Stimulated activated CD8-positive, alpha-beta memory T cell treated with anti-CD3 and anti-CD28 coated beads, Interleukin-4, amount 100 ng/mL, for 4 hours (primary cell): ENCODE measurements at places on chromosomes 2 and 18.

DNA sequence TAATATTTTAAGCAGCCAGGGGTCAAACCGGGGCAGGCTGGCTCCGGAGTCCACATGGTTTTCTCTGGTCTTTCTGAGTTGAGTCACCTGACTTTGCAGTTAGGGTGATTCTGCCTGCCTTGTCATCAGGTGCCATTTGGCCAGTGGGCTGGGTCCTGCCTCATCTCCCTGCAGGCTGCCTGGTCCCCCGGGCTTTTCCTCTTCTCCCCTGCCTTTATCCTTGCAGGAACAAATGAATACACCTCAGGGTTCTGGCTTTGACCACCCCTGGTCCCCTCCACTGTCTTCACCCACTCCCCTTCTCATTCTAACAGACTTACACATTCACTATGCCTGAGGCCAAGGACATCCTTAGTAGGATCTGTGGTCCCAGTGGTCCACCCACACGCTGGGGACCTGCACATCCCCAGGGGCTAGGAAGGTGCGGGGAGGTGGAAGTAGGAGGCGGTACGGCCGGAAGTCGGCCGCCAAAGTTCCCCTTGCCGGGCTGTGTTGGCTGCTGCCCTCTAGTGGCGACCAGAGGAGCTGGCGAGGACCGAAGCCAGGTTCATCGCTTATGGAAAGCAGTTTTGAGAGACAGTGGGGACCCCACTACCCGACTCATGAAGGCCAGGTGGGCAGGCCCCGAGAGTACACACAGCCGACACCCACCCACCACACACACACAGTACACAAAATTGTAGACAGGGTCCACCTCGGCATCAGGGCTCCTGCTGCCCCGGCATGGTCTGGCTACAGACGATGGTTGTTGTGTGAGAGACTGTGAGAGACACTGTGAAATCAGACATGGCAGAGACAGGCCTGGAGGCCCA lies 6.3 kb upstream of the TEX261 start:
- no peak for DNase-seq

DNA sequence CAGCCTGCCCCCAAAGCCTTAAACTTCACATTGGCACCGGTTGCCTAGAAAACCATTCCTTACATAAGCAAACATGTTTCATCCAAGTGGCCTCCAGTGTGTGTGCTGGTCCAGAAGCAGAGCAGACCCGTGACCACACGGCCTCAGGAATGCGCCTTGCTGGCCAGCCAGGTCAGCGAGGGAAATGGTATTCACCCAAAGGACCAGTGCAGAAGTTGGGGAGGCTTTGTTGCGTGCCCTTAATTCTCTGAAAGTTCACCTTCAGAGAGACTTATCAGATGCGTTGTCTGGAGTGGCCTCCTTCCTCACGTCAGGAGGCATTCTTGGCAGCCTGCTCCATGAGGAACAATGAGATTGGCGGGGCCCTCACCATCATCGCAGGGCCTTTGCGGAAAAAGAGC lies 25.9 kb downstream of the NRP2 start:
- no peak for DNase-seq

DNA sequence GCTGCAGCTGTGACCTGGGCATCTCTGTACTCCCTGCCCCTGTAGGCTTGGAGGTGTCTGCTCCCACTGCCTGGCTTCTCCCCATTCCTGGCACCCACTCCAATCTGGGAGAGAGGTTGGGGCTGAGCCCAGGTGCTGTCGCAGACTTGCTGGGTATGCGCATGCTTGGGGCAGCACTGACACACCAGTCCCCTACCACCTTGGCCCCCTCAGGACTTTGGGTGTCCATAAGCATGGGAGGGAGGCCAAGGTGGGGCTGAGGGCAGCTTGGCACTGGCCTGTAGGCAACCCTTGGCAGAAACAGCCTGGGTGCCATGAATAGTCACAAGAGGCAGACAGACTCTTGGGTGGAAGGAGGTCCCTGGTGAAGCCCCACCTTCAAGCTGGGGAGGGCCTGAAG lies 136.8 kb downstream of the QPCT start:
- no peak for DNase-seq

GRCh38 chr18:3172097-3172496 lies 47.7 kb downstream of the MYOM1 start:
- DNase-seq = no peak

DNA sequence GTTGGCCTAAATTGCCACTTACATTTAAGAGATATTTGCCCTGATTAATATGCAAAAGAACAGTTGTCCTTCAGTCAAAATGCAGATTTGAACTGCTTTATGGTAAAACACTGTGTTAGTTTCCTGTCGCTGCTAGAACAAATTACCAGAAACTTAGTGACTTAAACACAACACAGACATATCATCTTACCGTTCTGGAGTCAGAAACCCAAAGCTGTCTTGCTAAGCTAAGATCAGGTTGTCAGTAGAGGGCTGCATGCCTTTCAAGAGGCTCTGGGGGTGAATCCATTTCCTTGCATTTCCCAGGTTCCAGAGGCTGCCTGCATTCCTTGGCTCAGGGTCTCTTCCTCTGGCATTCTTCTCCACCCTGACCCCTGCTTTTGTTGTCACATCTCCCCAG lies 149.5 kb downstream of the FAM161A start:
- no peak for DNase-seq

- DNase-seq = no peak
Observed at GRCh38 chr2:207288628-207289027, 122.9 kb upstream of the KLF7 start.

- no peak for DNase-seq
Observed at GRCh38 chr2:88254437-88255091, 84.4 kb downstream of the THNSL2 start.

DNA sequence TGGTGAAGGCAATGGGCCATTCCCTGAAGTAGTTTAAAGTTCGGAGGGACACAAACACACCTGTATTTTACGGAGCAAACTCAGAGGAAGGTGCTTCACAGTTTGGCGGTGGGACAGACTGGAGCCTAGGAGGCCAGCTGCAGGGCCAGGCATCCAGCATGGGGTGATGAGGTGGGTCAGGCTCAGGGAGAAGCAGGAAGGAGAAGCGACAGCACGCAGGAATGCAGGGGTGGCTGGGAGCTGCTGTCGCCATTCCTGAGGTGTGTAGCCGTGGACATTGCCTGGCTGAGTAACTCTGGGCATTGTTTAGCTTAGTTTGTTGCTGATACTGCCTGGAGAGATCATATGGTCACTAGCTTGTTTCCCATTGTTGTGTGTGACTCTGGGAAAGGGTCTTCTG lies 35.8 kb upstream of the METTL21A start:
- no peak for DNase-seq

DNA sequence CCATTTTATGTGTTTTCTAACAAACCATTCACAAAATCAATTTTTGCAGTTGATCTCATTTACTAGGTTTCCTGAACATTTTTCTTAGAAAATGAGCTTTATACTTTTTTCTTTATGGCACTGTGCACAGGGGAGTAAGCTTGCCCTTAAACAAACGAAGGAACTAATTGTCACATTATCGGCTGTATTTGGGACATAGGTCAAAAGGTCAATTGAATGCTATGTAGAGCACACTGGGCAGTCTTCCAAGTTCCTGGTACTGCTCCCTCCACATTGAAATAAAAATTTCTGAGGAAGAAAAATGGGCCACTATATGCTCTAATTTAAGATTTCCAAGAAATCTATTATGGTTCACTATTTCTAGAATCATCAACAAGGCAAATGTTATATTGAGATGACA lies 93.6 kb upstream of the TMEFF2 start:
- no peak for DNase-seq

DNA sequence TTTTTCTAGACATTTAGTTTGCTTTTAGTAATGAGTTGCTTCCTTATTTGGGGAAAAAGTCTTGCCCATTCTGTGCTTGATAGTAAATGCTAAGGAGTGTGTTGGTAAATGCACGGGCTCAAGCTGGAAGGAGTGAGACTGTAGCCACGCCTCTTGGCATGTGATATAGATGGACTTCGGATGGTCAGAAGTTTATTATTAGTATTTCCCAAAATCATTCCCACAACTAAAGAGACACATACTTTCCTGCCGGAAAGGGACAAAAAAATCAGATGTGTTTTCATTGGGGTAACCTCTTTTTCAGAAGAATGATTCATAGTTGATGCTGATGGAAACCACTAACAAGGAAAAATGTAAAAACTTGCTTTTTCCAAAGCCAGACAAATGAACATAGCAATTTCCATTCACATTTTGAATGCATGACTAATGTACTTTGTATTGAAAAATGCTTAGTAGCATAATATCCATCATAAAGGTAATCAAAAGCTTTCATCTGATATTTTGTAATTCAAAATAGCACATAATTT lies 133.2 kb downstream of the ZNF532 start:
- no peak for DNase-seq
